ENCODE measurements at places on chromosomes 5 and 9.

- no peak for DNase-seq
Observed at GRCh38 chr9:35646153-35646532, 4.6 kb downstream of the SIT1 start.

GRCh38 chr5:68356623-68357022, 141.1 kb downstream of the PIK3R1 start:
- no peak for DNase-seq

GRCh38 chr9:29213417-29214153, 1640.3 kb upstream of the C9orf72 start:
- DNase-seq: no peak

- peak; percentile 73 for DNase-seq
Observed at GRCh38 chr9:70080481-70081119, 37.0 kb downstream of the MAMDC2 start.

DNA sequence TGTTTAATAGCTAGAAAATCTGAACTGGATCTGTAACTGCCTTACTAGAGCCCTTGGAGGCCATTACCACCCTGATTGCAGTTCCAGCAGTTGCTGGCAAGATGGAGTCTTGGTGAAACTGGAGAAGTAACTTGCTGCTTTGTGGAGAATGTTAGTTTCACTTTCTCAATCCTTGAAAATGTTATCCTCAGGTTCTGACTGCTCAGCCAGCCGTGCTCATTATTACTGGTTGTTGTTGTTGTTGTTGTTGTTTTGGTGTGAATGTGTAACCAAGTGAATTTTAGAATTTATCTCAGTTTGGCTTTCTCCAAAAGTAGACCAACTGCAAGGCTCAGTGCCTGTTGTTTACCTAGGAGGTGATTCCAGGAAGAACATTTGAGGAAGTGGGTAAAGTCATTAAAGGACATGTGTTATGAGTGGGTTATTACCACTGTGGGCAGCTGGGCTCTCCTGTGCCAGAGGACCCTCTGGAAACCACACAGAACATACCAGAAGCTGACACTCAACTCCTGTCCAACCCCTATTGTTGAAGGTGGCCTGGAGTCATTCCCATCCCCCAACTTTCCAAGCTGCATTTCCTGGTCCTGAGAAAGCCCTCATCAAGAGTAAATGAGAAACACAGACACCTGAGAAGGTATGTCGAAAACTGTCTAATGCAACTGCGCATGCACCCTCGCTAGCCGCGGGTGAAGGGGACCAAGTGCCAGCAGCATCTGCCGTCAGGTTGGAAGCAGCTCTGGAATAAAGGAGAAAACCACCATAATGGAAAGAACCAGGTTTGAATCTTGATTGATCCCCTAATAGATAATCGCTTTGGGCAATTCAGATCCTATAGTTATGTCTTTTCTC, 111.6 kb downstream of the CMYA5 start:
- DNase-seq: no peak

DNA sequence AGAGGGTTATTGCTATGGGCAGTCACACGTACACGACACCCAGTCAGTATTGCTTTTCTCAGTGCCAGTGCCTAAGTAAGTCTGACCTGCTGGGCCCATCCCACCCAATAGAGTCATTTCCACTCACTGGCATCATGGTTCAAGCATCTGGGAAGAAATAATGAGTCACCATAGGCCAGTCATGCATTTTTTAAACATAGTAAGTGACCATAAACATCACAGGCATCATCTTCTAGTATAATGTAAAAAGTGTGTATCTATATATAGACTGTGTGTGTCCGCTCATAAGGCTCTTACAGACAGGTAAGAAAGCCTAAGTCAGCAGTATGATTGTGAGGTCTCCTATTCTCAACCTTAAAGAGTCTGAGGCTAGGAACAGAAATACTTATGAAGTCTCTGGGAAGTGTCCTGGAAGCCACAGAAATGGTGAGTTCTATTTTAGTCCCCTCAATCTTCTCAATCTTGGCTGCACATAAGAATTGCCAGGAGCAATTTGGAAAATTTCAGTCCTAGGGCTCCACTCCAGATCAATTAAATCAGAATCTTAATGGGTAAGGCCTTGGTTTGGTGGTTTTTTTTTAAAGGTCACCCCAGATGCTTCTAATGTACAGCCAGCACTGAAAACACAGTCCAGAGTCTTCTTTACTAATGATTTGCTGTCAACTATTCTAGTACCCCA, 65.2 kb downstream of the ZNF366 start:
- DNase-seq: peak; percentile 97

GRCh38 chr9:28207657-28208056, 634.4 kb upstream of the C9orf72 start:
- DNase-seq: no peak

DNA sequence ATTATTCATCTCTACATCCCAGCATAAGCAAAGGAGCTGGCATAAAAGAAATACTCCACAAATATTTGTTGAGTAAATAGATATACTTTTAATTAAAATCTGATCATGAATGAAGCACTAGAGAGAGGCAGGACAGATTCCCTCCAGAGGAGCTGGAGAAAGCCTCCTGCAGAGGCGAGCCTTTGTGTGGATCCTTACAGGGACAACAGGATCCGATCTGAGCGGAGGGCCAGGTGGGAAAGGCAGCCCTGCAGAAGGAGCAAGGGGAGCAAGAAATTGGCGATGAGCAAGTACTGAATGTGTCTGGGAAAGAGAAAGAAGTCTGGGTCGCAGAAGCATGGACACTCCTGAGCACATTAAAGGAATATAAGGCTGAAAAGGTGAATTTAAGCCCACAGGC, 69.4 kb downstream of the EBF1 start:
- DNase-seq: no peak

GRCh38 chr9:122318284-122318683, 52.5 kb upstream of the PTGS1 start:
- no peak for DNase-seq

- peak; percentile 98 for DNase-seq
Observed at GRCh38 chr9:7320139-7320538, 479.4 kb downstream of the DMAC1 start.

- DNase-seq: no peak
Observed at GRCh38 chr5:150412319-150413175, at the start of gene CD74. CD74 (minus strand) TSS chr5:150412910; CDS start chr5:150412749, 161 bp downstream.

DNA sequence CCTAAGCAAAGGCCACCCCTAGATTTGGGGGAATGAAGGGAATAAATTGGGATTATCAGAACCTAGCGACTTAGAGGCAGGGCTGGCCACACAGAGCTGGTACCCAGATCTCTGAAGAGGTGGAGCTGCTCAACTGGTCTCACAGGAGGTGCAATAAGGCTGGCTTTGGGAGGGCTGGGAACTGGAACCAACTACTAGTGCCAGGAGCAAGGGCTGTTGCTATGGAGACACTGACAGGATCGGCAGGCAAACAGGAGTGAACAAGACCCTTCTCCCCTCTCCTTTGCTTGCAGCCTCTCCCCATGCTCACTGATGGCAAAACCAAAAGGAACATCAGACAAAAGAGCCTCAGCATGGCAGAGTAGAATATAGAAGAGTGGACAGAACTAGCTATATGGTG, 17.0 kb upstream of the WHRN start:
- DNase-seq: no peak

DNA sequence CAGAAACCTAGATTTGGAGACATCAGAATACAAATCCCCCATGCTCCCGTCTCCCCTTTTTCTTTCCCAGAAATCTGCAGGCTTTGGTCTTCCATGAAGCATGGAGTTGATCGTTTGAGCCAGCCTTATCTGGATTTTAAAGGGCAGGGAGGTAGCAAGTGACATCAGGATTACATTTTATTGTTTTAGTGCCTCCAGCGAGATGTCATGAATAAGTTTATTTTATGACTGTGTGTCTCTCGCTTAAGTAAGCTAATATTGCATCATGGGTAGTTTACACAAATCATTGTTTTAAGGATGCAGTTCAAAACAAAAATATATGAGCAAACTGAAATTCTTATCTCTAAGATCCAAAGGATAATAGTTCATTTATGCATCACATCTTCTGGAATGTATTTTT, 50.7 kb upstream of the TNFSF8 start:
- DNase-seq: no peak

- DNase-seq: no peak
Observed at GRCh38 chr5:93511445-93511844, 69.6 kb downstream of the NR2F1-AS1 start.

DNA sequence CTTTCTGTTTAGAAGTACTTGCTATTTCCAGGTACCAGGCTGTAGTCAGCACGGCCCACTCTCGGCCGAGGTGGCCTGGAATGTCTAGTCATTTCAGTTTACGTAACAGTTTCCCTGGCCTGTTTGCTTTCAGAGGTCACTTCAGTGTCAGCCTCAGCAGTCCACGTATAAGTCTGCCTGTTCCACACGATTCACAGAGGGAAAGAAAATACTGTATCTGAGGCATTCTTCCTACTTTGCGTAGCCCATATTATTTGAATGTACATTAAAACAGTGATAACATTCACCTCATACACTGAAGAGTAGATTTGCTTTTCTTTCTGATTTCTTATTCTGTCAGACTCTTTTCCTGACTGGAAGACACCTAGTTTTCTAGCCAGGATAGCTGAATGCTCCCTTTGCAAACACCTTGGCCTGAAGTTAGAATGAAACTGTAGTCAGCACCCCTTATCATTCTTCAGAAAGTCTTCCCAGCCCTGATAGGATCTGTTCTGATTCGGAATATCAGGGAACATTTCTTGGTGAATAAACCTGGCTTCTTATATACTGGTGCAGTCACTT, 140.9 kb downstream of the AOPEP start:
- peak; percentile 68 for DNase-seq

GRCh38 chr9:15249981-15250380, 57.0 kb downstream of the TTC39B start:
- DNase-seq: no peak

DNA sequence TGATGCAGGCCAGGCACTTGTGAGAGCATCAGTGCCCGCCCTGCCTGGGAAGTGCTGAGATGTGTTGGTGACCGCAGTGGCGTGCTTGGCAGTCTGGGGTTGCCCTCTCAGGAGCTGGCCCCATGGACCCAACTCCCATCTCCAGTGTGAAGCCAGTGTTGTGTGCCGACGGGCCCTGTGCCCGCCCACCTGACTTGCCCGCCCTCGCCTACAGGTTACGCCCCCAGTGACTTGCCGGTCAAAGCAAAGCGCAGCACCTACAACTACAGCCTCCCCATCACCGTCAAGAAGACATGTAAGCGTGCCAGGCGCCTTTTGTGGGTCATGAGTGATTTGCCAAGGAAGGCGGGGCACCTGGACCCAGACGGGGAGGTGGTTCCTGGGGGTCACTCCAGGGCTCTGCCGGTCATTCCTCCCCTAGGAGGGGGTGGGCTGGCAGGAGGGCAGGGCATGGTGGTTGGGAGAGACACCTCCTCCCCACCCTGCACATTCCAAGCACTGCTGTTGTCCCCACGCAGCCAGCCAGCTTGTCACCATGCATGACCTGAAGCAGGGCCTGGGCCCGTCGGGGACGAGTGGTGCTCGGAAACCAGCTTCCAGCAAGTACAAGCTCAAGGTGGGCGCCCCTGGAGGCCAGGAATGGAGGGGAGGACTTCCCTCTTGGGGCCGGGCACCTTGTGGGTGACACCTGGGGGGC, 7.4 kb upstream of the CEL start:
- no peak for DNase-seq

Measured in foreskin fibroblast (primary cell).